Kidney tubule cell (primary cell): ENCODE measurements at places on chromosomes 6 and 20.

DNA sequence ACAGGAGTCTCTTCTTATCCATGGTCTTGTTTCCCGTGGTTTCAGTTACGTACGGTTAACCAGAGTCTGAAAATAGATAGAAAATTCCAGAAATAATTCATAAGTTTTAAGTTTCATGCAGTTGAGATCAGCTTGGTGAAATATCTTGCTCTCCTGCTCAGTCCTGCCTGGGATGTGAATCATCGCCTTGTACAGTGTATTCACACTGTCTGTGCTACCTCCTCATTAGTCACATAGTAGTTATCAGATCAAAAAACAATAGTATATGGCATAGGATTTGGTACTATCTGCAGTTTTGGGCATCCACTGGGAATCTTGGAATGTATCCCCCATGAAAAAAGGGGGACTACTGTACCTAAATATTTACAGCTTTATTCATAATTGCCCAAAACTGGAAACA, 22.7 kb upstream of the MOCS1 start:
- peak; percentile 38 for DNase-seq

DNA sequence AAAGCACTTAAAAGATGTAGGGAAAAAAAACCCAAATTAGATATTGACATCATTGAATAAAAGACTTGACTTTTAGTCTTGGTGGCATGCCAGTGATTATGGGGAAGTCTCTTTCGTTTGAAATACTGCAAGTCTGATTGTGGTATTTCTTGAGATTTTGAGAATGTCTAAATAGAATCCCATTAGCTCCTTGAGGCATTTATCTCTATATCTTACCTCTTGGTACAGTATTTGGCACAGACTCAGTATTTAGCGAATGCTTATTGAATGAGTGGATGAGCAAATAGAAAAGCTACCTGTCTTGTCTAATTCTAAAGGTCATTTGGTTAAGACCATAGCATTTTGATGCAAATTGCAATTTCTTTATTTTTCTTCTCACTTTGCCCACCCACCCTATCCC, 156.5 kb downstream of the TFAP2B start:
- DNase-seq = no peak

GRCh38 chr6:30508890-30509736, 19.8 kb downstream of the HLA-E start:
- peak; percentile 48 for DNase-seq

- peak; percentile 77 for DNase-seq
These were observed 366.1 kb upstream of the SOX4 start for GRCh38 chr6:21227486-21227885.

DNA sequence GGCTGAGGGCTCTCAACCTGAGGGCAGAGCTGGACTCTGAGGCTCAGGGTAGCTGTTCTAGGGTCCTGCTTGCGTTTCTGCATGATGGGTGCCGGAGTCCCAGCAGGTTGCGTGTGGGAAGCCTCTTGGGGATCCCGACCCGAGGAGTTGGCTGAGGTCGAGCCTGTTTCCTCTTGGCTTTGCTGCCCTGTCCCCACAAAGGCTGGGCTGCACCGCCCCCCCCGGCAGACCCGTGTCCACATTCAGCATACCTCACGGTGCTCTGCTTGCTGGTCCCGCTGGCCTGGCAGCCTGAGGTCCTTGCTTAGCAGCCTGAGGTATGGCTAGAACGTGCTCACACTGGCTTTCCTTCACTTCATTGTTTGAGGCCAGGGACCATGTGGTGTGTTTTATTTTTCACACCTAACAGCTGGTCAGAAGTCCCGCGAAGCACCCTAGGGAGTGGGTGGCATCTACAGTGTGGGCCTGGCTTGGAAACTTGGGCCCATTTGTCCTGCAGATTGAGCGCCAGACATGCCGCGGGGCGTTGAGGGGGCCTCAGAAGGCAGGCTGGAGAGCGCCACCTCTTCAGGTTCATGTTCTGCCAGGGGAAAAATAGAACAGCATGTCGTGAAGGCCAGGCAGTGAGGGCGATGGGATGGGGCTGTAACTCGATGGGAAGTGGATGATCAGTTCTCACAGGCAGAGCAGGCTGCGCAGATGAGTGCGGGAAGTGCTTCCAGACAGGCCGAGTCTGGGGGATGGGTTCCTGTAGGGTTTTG, 9.5 kb downstream of the LSM14B start:
- no peak for DNase-seq

DNA sequence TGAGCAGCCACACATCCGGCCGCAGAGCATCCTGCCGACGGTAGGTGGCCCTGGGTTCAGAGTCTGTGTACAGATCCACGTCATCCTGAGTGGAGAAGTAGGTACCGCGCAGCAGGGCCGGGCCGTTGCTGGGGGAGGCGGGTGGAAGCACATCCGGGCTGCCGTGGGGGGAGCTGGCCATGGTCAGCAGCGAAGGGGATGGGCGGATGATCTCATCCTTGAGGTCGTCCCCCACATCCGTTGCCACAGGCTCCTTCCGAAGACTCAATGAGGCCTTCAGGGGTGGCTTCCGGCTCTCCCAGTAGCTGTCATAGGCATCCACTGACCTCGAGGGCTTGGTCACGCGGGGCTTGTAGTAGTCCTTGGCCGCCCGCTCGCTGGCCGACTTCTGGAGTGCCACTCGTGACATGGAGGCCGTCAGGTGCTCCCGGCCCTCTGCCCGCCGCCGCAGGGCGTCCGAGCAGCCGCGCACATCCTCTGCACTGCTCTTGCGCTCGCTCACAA, 9.2 kb downstream of the SPATA2 start:
- no peak for DNase-seq

- DNase-seq = no peak
These were observed 33.7 kb downstream of the EYA4 start for GRCh38 chr6:133274813-133275212.

DNA sequence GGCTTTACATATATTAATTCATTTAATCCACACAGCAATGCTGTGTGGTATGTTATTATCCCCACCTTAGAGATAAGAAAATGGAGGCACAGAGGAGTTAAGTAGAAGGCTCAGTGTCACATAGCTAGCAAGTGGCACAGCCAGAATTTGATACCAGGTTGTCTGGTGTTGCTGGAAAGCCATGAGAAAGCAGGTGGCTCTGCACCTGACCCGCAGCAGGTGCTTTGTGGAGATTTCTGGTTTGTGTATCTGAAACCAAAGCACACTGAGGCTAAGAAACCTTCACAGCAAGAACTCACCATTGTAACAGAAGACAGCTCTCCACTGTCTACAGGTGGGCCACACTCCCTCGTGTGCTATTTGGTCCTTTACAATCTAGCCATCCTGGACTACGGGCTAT, 7.5 kb downstream of the ELMO2 start:
- no peak for DNase-seq

DNA sequence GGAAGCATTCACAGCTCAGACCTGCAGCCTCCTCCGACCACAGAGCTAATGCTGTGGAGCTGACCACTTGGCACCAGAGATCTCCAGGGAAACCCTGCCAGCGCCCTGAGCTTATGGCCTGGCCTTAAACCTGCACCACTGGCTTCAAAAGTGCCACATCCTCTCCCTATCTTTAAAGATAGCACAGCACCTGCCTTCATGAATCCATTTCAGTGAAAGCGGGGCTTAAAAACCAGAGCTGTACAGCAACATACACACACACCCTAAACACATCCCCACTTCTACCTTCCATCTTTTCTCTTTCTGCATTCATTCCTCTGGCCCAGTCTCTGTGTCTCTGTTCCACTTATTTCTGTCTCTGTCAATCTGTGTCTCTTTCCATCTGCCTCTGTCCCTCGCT, 59.8 kb upstream of the CCDC167 start:
- DNase-seq = no peak

- DNase-seq = peak; percentile 66
These were observed 59.9 kb downstream of the MACROD2 start for GRCh38 chr20:14055127-14055742.

- DNase-seq = peak; percentile 35
These were observed 762 bp upstream of the TCEA2 start for GRCh38 chr20:64062276-64062595.
